ENCODE measurements at places on chromosomes 12 and 14.

- DNase-seq = no peak
These were observed 4.4 kb upstream of the HCFC2 start for GRCh38 chr12:104059963-104060362.

DNA sequence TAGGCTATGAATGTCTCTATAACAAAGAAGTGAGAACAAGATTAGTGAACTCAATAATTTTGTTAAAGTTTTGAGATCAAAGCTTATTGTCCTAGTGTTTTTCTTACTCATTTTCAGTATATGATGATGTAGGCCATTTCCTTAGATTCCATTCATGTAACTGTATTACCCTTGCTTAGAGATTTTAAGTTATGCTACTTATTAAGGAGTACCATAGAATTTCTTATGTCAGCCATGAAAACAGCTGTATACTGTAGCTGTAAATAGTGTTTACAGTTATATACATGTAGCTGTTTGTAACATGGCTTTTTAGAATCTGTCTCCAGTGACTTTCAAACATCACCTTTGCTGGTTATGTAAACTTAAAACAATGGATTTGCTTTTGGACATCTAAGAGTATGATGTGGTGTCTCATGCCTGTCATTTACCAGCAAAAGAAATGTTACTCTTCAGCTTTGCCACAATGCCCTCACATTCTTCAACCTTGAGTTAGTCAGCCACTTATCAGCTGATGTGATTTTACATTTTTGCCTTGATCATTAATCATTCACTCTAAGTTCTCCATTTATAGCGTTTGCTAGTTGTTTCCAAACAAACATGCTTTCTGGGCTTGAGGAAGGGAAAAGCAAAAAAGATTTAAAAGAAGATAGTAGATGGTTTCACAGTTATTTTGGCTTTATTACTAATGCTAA, 55.5 kb downstream of the SLC16A7 start:
- no peak for DNase-seq

DNA sequence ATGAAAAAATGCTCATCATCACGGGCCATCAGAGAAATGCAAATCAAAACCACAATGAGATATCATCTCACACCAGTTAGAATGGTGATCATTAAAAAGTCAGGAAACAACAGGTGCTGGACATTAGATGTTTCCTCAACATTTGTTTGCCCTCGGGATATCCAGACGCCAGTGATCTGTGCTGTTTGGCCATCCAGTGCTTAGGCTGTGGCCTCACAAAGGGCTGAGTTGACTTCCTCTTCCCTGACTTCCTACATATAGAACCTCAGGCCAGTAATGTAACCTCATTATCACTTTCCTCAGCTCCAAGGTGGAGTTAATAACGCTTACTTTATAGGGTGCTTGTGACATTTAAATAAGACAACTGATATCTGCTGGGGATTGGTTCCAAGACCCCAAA, 51.8 kb downstream of the SLC15A5 start:
- DNase-seq = no peak

DNA sequence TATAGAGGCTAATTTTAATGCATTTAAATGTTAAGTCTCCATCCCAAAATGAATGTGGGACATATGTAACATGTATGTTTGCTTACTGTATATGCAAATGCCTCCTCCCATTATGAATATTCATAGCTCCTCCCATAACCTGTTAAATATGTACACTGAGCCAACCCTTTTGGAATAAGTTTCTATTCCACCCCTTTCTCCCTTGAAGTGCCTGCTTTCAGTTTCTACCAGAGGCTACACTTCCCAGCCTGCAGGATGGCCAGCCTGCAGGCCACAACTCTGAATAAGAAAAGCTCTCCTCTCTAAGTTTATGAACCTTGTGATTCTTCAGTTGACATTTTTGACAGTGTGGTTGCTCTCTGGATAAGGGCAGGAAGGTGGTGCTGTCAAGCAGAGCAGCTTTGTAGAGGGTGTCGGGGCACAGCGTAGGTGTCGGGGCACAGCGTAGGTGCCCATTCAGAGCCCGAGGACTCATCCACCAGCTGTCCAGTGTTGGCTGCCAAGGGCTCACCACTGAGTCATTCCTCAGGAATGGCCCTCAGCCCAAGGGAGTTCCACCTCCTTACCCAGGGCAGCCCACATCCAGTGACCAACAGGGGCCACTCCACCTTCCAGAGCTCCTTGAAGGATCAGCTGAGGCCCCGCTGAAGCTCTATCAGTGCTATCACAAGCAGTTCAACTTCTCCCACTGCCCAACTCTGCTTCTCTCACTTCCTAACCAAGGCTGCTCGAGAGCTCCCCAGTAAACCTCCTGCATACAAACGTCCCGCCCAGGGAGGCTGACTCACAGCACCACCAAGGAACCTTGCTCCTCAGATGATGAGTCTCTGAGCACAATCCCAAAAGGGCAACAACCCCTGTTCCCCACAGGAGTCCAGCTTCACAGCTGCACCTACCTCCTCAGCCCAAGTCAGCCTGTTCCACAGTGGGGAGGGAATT, 31.4 kb downstream of the VWF start:
- DNase-seq = no peak

GRCh38 chr12:131529196-131530040, 181.5 kb upstream of the SFSWAP start:
- no peak for DNase-seq

DNA sequence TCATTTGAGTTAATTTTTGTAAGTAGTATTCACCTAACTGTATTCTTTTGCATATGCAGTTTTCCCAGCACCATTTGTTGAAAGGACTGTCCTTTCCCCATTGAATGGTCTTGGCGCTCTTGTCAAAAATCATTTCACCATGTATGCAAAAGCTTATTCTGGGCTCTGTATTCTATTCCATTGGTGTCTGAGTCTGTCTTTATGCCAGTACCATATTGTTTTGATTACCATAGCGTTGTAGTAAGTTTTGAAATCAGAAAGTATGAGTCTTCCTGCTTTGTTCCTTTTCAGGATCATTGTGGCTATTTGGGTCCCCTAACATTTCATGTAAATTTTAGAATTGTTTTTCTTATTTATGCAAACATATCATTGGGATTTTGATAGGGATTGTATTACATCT, 508.7 kb upstream of the RGS6 start:
- no peak for DNase-seq

- DNase-seq = no peak
These were observed 9.8 kb downstream of the KLHDC1 start for GRCh38 chr14:49702725-49703124.

- DNase-seq = no peak
These were observed 13.5 kb upstream of the PDZRN4 start for GRCh38 chr12:41174602-41175001.
